ENCODE measurements at places on chromosomes 4 and X.

GRCh38 chr4:83112231-83112630, 2.3 kb downstream of the PLAC8 start:
- DNase-seq = no peak

GRCh38 chrX:134460862-134461220, 876 bp downstream of the HPRT1 start:
- DNase-seq = no peak

- DNase-seq = no peak
Observed at GRCh38 chr4:117771647-117772337, 262.5 kb upstream of the NDST3 start.

DNA sequence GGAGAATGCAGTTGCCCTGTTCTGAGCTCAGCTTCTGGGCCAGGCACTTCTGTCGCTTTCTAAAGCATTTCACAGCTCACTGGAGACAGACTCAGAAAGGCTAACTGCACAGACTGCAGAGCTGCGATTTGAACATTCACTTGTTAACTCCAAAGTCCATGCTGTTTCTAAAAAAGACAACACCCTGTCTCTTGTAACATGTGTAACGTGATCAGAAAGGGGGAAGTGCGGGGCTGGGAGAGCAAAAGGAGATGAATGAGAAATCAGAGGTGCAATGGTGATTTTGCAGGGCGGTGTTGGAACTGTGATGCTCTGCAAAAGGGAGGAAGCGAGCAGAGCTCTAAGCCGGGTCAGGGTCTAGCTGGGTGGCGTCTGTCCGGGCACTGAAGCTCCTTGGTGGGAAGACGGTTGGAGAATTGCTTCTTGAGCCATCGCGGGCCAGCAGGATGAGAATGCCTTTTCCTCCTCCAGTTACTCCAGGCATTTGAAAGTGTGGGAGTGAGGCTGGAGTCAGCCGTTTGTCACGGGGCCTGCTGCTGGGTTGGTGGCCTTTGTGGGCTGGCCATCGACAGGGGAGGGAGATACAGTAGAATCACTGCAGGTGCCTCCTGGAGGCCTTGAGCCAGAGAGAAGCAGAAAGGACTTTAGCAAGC, 20.3 kb downstream of the TBC1D14 start:
- no peak for DNase-seq

- DNase-seq = no peak
Observed at GRCh38 chrX:136822337-136823095, 41.8 kb upstream of the ARHGEF6 start.

Data from epithelial cell of proximal tubule (primary cell).